Kidney capillary endothelial cell (primary cell): ENCODE measurements at places on chromosomes 1 and 21.

DNA sequence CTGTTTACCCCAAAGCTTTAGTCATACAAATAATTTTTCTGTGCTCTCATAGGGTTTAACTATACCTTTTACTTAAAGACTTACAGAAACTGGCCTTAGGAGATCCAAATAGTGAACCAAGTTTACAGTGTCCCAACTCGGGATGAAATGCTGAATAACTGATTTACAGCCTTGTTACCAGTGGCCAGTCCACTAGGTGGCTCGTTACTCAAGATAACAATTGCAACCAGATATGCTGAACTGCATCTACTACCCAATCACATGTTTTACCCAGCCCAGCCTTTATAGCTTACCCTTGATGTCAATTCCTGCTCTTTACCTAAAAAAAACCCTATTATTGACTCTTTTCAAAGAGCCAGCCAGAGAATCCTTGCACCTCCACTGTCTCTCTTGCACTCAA is 1148.8 kb upstream of the ADGRL4 start:
- DNase-seq, result no peak

DNA sequence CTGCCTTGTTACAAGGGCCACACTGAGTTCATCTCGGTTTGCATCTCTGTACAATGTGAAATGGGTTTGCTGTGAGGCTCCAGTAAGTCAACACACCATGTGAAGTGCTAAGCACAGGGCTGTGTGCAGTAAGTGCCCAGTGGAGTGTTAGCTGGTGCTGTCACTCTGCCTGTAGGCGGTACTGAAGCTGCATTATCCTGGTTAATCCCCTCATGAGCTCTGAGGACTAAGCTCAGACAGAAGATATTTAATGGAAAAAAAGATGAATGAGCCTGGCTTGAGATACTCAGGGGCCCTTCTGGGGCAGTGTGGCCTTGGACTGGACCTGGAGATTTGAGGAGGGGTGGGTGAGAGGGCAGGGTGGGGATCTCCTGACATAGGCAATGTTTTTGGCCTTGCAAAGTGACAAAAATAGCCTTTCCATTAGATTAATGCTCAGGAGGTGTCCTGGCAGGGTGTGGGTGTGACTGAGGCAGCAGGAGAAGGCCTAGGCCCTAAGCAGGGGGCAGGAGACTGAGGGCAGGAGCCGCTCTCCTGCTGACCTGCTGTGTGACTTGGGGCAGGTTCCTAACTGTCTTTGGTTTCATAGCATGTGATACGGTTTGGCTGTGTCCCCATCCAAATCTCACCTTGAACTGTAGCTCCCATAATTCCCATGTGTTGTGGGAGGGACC is 570.5 kb downstream of the PTPRU start:
- no peak for DNase-seq

DNA sequence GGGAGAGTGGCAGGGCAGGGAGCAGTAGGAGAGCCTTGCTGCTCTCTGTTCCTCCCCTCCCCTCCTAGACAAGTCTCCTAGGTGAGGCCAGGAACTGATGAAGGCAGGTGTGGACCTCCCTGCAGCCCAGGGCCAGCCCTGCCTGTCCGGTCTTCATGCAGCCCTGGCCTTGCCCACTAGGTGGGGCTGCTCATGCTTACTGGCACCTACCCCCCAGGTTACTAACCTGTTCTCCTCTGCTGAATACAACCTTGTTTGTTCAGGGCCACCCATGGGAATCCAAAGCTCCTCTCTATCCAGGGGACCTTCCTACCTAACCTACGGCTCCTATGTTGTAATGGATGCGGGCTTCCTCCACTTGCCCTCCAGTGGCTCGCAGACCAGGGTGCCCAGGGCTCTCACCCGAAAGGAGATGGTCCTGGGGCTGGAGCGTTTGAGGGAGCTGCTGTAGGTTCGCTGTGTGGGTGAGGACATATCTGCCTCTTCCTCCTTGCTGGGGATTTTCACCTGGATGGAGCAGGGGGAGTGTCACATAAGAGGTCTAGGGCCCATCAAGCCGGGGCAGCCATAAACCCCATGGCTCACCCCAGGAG is 7.9 kb upstream of the TNNT2 start:
- DNase-seq, result peak; percentile 30

DNA sequence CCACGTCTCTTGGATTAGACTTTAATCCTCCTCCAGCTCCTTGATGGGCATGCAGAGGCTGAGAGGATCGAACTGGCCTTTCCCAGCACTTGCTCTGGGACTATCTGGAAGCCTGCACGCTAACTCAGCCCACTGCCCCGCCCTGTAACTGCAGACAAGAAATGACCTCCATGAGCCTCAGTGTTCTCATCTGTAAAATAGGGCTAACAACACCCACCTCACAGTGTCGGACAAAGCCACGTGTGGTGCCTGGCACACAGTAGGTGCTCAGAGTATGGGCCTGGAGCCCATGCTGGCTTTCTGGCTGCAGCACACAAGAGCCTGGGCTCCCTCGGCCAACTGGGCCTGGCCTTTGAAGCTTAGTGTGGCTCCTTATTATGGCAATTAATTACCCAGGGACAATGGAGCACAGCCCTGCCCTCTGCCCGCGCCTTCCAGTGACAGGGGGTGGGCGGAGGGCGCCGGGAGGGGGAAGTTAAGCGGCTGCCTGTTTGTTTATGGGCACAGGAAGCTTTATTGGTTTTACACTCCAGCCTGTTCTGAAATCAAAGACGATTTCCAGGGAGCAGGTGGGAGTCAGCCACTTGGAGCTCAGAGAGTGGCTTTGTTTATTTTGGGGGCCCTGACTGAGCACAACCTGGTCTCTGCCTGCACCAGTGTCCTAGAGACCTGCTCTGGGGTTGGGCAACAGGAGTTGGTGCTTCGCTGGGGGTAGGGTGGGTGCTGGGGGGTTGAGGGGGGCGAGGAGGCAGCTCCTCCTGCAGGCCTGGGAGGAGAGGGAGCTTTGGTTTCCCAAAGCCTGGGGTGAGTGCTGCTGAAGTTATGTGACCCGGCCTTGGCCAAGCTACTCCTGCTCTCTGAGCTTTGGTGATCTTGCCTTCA is 31.0 kb downstream of the PAX7 start:
- no peak for DNase-seq

- peak; percentile 12 for DNase-seq
Observed at GRCh38 chr1:102191723-102192122, 195.0 kb upstream of the OLFM3 start.

- DNase-seq, result no peak
Observed at GRCh38 chr1:221598122-221598521, 143.8 kb downstream of the DUSP10 start.

GRCh38 chr1:192491804-192492554 is 83.6 kb upstream of the RGS1 start:
- DNase-seq, result no peak

- no peak for DNase-seq
Observed at GRCh38 chr1:165574295-165574694, 30.5 kb downstream of the LRRC52 start.

DNA sequence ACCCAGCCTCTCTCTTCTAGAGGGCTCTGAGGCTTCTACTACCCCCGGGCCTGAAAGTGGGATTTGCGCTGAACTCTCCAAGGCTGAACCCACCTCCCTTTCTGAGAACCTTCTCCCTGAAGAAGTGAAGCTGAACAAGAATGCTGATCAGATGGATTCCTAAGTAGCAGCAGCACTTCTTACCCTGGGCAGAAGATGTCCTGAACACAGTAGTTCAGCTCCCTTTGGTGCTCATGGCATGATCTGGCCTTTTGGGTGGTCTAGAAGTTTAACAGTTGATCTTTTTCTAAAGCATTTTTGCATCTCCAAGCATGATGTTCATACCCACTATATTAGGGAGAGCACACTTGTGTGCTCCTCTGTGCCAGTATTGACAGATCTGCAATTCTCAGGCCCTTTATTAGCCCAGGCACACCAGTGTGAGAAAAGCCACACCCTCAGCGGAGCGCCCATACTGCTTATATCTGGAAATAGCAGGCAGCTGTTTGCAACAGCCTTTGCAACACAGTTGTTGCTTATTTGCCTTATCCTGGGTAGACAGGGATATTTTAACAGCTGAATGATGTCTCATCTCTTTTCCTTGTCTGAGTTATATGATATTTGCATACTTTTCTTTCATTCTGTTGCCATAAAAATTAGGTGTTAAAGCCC is 34.2 kb downstream of the CNN3 start:
- no peak for DNase-seq

- DNase-seq, result no peak
Observed at GRCh38 chr1:53581476-53581875, 122.3 kb downstream of the DMRTB1 start.

DNA sequence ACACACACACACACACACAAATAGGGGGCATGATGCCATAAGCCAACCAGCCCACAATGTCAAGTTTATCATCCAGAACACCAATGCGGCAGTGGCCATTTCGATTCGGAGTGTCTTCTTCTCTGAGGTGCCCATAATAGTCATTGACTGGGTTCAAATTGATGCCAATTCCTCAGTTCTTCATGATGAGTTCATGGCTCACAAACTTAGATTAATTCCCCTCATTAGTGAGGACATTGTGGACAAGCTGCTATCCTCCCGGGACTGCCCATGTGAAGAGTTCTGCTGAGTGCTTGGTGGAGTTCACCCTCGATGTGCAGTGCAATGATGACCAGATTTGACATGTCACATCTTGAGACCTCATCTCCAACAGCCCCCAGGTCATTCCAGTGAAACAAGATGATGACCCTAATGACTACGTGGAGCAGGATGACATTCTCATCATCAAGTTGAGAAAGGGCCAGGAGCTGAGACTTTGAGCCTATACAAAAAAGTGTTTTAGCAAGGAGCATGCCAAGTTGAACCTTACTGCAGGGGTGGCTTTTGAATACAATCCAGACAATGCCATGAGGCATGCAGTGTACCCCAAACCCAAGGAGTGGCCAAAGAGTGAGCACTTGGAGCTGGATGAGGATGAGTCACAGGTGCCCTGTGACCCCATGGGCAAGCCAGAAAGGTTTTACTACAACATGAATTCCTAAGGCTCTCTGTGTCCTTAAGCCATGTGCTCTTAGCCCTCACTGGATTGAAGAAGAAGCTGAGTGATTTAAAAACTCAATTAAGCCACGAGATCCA is 211.6 kb upstream of the SAMSN1 start:
- DNase-seq, result no peak

- DNase-seq, result no peak
Observed at GRCh38 chr1:234782105-234782751, 172.2 kb upstream of the IRF2BP2 start.
